NCI-H1436 (cell line): ENCODE measurements at places on chromosomes 5 and 9.
A peak's percentile ranks its signal among the peaks of the same experiment; 100 is the strongest.

DNA sequence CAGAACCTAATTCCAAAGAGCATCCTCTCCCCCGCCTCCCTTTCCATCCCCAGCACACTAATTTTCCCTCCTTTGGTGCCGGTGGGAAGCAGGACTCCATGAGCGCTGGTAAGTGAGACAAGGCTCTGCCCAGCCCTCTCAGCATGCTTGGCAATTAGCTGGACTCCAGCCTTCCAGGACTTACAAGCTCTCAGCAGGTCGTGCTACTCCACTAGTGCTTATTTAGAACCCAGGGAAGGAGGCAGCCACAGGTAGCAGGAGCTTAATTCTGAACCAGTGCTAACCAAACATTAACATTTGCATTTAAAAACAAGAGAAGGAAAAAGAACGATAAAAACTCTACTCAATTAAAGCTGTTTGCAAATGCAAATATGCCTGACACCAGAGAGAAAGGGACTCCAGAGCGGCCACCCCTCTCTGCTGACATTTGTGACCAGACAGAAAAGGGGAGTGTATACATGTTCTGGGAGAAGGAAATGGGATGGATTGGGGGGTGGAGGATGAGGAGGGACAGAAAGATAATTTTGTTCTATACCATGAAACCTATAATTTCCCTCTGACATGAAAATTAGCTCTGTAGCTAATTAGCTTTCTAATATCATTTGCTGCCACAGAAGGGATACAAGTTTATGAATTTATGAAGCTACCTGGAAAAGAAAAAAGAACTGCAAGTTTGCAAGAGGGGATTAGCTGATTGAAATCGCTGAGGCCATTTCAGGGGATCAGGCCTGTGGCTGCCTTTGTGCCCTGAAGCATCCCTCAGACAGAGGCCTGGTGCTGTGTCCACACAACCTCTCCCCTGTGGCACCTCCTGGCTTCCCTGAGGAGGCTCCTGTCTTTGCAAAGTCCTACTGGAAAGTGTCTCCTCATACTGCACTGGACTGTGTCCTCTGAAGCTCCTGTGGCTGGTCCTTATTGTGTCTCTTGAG lies 266.3 kb downstream of the SEC61B start:
- no peak for DNase-seq

DNA sequence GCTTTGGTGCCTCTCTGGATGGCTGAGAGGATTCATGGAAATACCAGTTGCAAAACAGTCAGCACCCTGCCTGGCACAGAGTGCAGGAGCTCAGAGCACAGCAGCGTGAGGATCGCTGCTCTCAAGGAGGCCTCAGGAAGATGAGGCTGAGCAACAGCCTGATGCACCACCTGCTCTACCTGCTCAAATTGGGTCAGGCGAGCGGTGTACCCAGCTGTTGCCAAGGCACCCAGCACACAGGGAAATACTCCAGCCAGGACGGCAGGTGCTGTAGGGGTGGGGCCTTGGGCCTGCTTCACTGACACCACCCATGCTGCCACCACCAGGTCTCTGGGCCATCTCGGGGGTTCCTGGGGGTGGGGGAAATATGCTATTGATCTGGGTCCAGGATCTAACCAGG lies 4.3 kb downstream of the EEIG1 start:
- DNase-seq: peak; percentile 79

DNA sequence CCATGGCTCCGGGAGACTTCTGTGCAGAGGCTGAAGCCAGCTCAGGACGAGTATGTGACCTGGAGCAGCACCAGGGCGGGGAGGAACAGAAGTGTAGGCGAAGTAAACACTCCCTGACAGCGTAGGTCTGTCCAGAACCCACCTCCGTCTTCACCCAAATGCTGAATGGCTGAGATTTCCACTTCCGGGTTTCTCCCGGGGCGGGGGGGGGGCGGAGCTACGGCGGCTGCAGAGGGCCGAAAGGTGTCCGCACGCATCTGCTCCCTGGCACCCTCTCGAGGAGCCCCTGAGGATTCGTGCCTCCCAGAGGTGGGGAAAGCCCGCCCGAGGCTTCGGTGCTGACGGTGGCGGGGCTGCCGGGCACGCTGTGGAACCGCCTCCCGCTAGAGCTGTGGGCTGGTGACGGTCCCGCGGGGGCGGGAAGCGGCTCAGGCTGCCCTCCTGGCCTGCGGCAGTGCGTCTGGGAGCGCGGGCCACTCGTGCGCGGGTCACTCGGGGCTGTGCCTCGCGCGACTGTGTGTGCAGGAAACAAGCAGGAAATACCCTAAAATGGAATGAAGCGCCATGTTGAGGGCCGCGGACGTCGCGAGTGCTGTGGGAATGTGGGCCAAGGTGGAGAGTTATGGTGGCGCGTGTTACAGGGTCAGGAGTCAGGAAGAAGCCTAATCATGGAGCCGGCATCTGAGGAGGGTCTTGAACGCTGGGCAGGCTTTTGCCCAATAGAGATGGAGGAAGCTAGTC lies 1425.4 kb downstream of the FOXD4L5 start:
- no peak for DNase-seq

- peak; percentile 41 for DNase-seq
Measured at GRCh38 chr5:144467792-144468191, 297.1 kb downstream of the KCTD16 start.

DNA sequence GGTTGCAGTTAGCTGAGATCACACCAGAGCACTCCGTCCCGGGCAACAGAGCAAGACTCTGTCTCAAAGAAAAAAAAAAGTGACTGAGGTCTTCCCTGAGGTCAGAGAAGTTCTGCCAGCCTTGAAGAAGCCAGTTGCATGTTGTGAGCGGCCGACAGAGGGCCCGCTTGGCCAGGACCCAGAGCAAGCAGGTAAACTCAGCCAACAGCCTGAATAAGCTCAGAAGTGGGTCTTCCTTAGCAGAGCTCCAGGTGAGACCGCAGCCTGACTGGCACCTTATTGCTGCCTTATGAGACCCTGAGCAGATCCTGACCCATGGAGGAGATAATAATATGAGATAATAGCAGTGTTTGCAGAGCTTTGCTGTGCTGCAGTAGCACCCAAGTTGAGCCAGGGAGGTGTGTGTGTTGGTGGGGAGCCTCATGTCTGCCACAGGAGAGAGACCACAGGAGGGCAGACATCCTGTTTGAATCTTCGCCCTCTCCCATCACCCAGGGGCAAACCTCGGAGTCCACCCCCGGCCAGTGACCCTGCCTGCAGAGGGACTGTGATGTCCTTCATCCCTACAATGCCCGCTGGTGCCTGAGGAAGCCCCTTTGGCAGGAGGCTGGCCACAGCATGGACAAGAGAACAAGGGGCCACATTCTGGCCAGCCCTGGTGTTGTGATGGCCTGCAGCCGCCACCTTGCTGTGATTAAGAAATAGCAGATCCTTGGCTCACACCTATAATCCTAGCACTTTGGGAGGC lies 10.8 kb upstream of the BARX1 start:
- DNase-seq: no peak

DNA sequence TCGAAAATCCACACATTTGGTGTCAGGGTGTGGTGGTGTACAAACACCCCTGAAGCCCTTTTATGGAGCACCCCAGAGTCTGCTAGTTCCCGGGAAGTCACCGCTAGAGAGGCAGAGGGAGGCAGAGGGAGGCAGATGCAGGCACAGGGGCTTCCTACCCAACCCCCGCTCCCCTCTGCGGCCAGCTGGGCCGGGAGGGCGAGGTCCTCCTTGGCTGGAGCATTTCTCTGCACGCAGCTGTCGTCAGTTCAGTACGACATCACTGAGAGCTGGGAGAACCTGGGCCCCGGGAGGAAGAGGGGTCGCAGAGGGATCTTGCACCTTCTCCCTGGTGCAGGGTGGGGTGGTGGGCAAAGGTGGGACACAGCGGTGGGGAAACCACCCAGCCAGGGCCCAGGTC lies 15.8 kb upstream of the UBAC1 start:
- no peak for DNase-seq

DNA sequence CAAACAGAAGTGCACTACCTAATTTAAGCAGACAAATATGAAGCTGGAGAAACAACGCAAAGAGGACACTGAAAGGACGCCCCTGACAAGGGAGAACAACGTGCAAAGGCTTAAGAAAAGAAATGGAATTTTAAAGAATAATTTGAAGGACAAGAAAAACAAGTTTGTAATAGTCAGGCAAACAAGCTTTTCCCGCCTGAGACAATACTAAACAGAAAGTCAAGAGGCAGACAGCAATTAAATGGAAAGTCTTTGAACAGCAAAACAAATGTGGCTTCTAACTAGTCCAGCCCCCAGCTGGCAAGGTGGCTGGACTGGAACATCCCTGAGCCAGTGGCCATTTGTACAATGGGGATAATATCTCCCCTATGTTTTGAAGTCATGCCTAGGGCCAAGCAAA lies 63.3 kb downstream of the SIL1 start:
- no peak for DNase-seq

DNA sequence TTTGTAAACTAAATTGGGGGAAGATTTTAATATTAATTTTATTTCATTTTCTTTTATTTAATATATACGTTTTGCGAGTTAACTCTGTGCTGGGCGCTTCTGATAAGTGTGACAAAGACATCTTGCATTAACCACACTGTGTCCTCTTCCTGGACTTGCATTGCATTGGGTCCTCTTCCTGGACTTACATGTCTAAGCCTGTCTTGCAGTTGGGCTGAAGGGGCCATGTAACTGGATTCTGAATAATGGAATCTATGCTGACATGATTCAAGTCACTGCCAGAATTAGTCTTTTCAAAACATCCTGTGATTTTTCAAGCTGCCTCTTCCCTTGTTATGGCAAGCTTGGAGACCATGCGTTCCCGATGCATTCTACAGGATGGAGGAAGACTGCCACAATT lies 122.6 kb downstream of the TRIM32 start:
- no peak for DNase-seq

DNA sequence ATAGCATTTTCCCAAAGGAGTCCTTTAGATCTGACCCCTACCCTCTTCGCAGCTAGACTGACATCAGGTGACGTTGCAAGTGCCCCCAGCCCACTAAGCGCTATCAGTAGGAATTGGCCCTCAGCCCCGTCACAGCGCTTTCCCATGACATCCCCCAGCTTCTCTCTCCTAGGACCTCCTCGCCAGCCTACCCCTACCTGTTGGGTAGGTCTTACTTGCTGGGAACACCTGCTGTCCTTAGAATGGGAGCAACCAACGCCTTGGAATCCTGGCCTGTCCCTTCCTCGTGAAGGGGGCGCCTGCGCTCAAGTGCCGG lies 584 bp upstream of the PIP5K1B start:
- no peak for DNase-seq

DNA sequence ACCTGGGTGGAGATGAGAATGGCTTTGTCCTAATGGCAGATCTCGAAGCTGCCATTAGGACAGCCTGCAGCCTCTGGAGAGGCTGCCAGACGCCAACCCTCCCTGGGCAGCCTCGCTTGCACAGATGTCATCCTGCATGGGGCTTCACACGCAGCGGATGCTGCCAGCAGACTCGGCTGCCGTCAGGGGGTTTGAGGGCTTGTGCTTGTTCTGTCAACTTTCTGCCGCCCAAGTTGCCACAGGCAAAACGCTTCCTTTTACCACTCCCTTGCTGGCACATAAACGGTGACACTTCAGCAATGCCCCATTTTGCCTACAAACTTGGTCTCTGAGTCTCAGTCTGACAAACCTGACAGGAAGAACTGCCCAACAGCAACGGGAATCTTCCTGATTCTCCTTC lies 24.7 kb downstream of the DAP start:
- no peak for DNase-seq

DNA sequence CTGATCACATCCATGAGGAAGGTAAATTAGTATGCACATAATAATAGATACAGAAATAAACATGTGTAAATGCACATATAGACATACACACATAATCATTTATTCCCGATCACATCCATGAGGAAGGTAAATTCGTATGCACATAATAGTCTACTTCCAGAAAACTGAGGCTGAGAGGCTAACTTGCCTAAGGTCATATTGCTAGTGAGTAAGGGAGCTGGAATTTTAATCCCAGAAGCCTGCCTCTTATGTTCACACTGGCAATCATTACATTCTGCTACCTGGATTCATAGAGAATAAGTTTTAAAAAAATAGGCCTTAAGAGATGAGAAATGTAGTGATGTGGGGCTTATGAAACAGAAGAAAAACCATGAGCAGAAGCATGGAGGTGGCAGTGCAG lies 716.3 kb downstream of the BRINP1 start:
- DNase-seq: no peak

DNA sequence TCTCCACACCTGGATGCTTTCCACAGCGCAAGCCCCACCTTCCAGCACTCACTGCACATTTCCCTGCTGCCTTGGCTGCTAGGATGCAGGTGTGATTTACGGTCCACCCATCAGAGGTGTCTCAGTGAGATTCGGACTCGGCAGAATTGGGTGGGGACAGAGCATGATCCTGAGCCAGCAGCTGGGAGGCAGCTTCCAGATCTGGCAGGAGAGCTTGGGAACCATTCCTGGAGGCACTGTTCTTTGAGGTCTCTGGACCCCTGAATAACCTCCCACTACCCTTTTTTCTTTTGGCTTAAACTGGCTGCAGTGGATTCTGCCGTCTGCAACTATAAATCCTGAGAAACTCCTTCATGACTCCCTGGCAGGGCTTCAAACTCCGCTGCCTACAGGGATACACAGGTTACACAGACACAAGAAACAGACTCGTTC lies 99.6 kb upstream of the PHYKPL start:
- no peak for DNase-seq

GRCh38 chr5:42514754-42515153 lies 91.5 kb downstream of the GHR start:
- DNase-seq: no peak

GRCh38 chr9:135963938-135964337 lies 2.8 kb upstream of the UBAC1 start:
- no peak for DNase-seq

DNA sequence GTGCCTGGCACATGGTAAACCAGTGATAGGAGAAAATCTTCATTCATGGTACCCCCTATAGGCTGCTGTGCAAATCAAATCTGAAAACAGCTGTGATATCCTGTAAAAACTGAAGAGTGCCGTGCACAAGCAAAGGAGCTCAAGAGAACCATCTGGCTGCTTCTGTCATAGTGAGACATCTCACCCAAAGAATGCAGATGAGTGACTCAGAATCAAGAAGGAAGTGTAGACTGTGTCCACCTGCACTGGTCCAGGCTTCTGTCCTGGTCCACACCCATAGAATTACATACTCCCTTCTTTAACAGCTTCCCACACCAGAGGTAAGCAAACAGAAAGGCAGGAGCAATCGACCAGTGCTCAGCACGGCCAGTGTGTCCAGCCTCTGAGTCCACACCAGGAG lies 195.9 kb downstream of the ASTN2 start:
- DNase-seq: no peak

DNA sequence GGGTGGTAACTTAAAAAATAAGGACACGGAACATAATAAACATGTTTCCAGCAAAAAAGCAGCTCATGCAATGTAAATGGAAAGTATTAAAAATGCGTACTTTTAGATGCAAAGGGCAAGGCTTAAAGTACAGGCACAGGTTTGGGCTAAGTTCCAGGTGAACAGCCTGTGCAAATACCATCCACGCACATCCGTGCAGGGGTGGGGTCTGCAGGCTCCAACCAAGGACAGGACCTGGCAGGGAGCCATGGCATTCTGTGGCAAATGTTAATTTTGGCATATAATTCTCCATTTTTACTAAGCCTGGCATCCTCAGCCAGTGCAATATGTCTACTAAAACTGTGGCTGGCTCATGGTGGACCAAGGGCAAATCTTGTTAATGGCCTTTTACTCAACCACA lies 365.8 kb upstream of the DAP start:
- no peak for DNase-seq

GRCh38 chr9:110744715-110745384 lies 76.3 kb downstream of the MUSK start:
- no peak for DNase-seq

GRCh38 chr5:37448941-37449340 lies 69.8 kb downstream of the WDR70 start:
- no peak for DNase-seq
